ENCODE measurements at places on chromosomes 4 and X.
A peak's percentile ranks its signal among the peaks of the same experiment; 100 is the strongest.

- no peak for DNase-seq
Observed at GRCh38 chr4:37652747-37653527, 33.2 kb downstream of the RELL1 start.

- DNase-seq = no peak
Observed at GRCh38 chrX:118370921-118371624, 25.2 kb downstream of the WDR44 start.

DNA sequence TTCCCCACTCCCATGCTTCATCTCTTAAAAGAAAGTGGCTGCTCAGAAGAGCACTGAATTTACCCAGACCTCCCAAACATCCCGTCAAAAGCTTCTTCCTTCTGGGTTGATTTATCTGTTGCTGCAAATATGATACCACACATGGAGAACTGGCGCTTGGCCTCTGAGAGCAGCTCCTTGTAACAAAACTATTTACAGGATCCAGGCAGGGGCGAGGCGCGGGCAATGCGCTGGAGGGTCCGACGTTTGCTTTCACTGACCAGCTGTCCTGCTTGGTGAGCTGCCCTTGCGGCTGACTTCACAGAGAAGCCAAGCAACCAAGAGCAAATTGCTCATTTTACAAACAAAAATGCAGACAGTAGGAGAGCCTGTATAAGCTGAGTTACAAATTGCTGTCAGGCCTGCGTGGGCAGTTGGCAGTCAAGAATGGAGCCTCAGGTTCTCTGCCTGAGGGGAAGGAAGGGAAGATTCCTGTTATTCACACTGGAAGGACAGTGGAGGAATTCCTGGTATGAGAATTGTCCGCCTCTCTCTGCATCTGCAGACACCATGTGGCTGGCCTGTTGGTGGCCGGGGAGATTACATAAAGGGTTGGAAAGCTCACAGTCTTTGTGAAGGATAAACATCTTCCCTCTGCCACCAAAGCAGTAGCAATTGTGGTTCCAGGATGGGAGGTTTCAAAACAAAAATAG lies 192.2 kb upstream of the LEF1 start:
- DNase-seq = peak; percentile 6

GRCh38 chrX:7316280-7316679 lies 168.3 kb upstream of the PUDP start:
- DNase-seq = no peak

- no peak for DNase-seq
Observed at GRCh38 chr4:139129206-139129605, 47.8 kb downstream of the ELF2 start.

DNA sequence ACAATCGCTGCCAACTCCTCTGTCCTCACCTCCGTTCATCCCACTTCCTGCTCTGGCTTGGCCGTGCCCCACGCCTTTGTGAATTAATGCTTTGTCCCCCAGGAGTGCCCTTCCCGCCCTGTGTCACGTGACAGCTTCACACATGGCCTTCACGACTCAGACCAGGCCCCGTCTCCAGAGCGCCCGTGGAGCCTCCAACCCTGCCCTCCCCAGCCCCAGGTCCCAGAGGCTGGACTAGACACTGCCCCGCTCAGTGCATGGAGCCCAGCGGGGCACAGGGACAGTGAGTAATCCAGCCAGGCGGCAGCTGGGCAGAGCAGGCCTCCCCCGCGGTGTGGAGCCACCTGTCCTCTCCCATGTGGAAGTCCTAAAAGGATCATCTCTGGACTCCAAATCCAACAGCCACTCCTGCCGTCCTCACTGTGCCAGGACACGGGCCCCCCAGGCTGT lies 7.4 kb downstream of the ADRA2C start:
- no peak for DNase-seq

- peak; percentile 62 for DNase-seq
Observed at GRCh38 chr4:19945979-19946380, 305.7 kb upstream of the SLIT2 start.

DNA sequence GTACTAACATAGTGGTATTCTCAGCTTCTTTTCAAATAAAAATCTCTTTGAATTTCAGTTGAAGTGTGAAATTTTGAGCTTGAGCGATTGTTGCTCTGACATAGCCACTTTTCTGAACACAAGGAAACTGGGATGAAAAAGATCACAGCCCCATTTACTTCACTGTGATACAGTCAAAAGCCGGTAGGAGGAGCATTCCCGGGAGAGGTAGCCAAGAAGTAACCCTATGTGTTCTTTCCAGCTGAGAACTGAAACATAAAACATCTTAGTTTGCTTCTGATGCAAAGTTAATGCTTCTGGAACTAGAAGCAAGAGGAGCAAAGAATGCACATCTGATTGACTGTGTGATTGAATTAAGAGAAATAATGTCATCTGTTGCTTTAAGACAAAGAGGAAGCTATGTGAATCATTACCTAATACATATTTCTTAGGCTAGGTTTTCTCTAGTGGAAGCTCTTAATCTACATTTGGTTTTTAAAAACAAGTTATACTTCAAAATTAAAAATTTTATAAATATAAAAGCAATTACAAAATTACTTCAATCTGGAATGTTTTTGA lies 88.3 kb upstream of the UNC5C start:
- DNase-seq = no peak

- no peak for DNase-seq
Observed at GRCh38 chr4:128462103-128462783, 174.6 kb upstream of the PGRMC2 start.

GRCh38 chr4:173052439-173052838 lies 116.2 kb upstream of the GALNT7 start:
- no peak for DNase-seq

GRCh38 chr4:16705341-16705740 lies 193.1 kb downstream of the LDB2 start:
- DNase-seq = no peak

GRCh38 chrX:34058005-34058404 lies 74.1 kb downstream of the FAM47A start:
- no peak for DNase-seq

- no peak for DNase-seq
Observed at GRCh38 chrX:47840111-47840510, 3.4 kb downstream of the ZNF81 start.
